Non-pigmented ciliary epithelial cell (primary cell): ENCODE measurements at places on chromosomes 4 and X.

DNA sequence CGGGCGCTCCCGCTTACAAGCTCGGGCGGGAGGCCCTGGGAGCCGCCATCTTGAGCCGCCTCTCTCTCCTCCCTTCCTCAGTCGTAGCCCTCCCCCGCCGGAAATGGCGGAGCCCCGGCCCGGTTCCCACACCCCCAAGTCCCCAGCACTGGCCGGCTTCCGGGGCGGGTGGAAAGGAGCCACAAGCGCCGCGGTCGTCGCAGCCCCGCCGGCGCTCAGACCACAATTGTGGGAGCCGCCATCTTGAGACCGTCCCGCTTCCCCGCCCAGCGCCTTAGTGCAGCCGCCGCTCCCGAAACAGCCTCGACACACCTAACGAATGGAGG lies 531 bp downstream of the HCFC1 start:
- DNase-seq, result no peak

GRCh38 chr4:100424376-100424775 lies 93.4 kb downstream of the EMCN start:
- no peak for DNase-seq

DNA sequence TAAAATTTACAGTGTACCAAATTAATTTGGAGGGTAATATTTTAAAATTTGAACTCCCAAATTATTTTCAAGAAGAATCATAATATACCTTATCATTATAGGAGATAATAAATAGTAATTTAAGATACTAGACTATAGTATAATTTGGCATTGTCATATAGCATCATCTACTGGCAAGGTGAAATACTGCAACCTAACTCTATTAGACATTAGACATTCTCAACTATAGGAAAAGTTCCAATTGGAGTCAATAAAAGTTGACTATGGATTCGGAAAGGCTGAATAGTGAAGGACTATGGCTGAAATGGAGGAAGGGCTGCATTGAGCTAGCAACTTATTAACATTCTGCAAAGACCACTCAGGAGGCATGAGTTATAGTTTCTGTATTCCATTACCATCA lies 113.0 kb downstream of the PRDM5 start:
- no peak for DNase-seq

DNA sequence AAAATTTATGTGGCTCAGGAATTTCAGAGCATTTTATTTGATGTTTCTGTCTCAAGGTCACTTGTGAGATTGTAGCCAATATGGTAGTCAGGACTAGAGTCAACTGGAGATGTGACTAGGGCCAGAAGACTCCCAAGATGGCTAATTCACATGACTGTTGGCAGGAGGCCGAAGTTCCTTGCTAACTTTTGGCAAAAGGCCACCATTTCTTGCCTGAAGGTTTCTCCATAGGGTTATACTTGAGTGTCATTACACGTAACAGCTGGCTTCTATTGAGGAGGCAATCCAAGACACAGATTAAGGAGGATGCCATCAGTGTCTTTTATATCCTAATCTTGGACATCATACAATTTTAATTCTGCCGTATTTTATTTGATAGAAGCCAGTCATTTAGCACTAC lies 162.3 kb upstream of the MAOA start:
- no peak for DNase-seq

GRCh38 chrX:23900220-23900797 lies 7.4 kb downstream of the APOO start:
- no peak for DNase-seq

GRCh38 chr4:4852591-4853362 lies 6.7 kb upstream of the MSX1 start:
- DNase-seq, result peak; percentile 20

GRCh38 chr4:158129694-158130093 lies 43.1 kb downstream of the GASK1B start:
- DNase-seq, result no peak

DNA sequence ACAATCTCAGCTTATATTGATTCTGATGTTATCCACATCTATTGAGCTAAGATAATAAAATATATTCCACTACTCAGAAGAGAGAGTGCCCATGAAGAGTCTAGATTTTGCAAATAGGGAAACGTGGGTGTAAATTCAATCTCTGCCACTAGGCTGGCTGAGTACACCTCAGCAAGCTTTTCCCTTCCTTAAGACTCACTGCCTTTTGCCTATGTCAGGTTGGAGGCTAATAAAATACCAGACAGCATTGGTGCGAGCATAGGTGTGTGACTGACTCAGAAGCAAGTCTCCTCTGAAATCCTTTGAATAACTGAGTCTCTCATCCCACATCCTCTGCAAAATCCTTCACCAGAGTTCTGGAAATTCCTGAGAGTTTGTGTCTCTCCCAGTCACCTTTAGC lies 405.4 kb upstream of the CPEB2 start:
- DNase-seq, result no peak

GRCh38 chr4:70915874-70916559 lies 13.8 kb downstream of the MOB1B start:
- DNase-seq, result no peak

- no peak for DNase-seq
Measured at GRCh38 chrX:21674430-21675186, 16.5 kb upstream of the KLHL34 start.

GRCh38 chrX:155891446-155892210 lies 10.5 kb downstream of the VAMP7 start:
- DNase-seq, result no peak

DNA sequence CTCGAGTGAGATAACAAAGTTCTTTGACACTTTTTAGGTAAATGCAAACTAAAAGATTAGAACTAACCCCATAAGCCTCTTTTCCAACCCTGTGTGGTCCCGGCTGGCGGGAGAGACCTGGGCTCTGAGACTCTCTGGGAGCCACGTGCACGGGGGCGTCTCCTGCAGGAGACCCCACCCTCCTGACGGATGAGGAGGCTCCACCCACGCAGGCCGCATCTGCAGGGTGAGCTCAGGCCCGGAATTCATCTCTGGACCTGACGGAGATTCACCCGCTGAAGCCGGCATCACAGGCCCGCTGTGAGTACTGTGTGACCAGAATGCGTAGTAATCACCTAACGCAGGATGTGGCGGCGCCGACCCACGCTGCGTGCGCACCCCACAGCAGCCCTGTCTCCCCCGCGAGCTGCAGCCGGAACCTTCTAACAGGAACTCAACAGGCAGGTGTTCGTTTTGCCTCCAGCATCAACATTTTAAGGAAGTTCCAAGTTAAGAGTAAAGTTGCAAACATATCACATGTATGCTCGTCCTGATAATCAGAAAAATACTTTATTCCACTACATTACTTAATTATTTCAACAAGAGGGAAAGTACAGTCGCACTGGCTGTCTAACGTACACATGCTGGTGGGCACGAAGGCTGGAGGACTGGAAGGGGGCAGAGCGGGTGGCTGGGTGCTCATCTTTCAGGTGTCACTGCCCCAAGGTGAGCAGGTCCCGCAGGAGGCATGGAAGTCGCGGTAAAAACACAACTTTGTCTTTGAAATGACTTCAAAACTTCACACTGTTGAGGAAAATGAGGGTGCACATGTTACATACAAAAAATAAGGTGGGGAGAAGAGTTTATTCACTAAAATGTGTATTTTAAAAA lies 44.5 kb downstream of the FGFRL1 start:
- no peak for DNase-seq

- no peak for DNase-seq
Measured at GRCh38 chr4:153142700-153143438, 61.4 kb upstream of the TRIM2 start.

GRCh38 chr4:186761393-186761792 lies 37.7 kb upstream of the FAT1 start:
- no peak for DNase-seq

DNA sequence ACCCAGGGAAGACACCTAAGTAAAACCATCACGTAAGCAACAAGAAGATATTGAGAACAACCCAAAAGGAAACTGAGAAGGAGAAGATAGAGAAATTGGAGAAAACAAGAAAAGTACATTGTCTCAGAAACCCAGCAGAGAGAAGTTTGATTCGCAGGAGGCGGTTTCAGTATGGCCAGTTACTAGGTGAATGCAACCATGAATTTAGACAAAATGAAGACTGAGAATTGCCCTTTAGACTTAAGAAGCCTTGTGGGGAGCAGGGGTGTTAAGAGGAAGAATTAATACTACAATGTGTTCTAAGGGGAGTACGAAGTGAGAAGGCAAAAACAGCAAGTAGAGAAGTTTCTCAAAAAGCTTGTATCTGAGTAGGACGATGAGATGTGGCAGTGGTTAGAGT lies 229.3 kb upstream of the NEIL3 start:
- DNase-seq, result no peak

DNA sequence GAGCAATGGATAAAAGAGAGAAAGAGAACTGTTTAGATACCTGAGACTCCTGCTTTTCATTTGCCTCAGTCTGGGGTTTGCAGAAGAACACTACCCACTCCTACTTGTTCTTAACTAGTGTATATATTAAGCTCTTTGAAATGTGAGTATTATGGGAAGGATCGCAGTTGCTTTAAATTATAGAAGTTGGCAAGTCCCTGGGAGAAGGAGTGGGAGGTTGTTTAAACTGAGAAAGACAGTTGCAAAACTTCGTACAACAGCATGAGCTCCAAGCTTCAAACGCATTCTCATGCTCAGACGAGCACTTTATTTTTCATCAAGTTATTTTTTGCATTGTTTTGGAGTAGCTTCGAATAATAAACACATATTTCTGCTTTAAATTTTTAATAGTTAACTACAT lies 88.1 kb upstream of the C1QTNF7 start:
- no peak for DNase-seq

DNA sequence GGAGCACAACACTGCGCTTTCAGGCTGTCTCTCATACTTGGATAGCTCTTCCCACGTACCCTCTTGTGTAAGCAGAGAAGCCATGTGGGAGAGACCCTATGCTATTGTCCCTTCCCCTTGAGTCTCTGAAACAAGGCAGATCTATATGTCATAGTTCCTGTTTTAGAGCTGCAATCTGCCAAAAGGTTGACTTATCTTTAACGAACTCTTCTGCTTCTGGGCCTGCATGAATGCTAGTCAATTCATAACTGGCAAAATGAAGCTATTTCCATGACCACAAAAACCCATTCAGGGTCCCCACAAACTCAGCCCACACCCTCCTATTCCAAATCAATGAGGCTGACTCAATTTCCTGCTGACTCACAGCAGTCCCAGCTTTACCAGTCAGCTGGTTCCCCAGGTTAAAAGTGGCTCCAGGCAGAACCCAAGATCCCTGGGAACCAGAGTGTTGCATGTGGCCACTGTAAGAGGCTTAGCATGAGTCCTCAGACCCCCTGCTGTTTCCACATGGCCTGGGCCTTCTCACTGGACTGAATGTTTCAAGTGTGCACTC lies 25.3 kb upstream of the SOD3 start:
- DNase-seq, result peak; percentile 81

- DNase-seq, result no peak
Measured at GRCh38 chrX:132226169-132226568, 6.9 kb upstream of the RAP2C start.

GRCh38 chr4:94506822-94507221 lies 55.1 kb downstream of the PDLIM5 start:
- no peak for DNase-seq

- no peak for DNase-seq
Measured at GRCh38 chrX:71996136-71996535, 85.5 kb downstream of the NHSL2 start.

DNA sequence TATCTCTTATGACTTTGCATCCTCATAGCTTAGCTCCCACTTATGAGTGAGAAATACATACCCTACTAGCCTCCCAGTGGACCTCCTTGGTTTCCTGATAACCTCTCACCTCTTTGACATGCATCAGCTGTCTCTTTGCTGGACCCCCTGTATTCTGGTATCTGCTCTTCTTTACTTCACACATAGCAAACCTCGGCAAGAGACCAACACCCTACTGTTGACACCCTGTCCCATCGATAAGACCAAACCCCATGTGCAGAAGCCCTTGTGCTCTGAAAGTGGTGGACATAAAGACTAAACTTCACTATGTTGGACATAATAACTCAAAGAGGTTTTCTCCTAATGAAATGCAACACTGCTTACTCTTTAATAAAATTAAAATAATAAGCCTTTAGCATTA lies 75.7 kb downstream of the RNF150 start:
- DNase-seq, result no peak

GRCh38 chr4:114519368-114519767 lies 79.2 kb upstream of the UGT8 start:
- no peak for DNase-seq

- no peak for DNase-seq
Measured at GRCh38 chrX:74507191-74507590, 85.9 kb downstream of the SLC16A2 start.

- no peak for DNase-seq
Measured at GRCh38 chr4:143377611-143378099, 41.0 kb downstream of the GAB1 start.

- DNase-seq, result no peak
Measured at GRCh38 chr4:171813526-171814250, 484 bp downstream of the GALNTL6 start.

DNA sequence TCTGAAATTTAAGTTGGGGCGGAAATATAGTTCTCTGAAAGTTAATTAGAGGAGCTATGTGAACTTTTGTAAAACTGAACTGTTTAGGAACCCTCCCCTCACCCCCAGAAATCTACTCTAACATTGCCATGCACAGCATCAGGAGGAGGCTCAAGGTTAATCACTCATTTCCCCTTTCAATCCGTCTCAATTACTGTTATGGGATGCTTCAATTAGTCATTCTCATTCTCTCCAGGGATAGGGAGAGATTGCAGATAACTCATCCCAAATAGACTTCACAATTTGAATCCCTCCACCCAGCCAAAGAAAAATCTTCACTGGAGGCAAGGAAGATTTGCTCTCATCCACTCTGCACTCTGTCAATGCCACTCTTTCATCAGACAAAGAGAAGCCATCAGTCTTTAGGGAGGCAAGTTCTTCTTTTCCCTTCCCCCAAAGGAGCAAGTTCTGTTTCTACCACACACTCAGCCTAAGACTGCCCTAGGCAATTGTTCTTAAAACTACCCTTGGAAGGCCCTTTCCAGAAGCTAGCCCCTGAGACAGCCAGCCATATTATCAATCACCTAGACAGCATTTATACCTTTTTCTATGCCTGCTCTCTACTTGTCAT lies 140.4 kb downstream of the SLC10A7 start:
- no peak for DNase-seq

DNA sequence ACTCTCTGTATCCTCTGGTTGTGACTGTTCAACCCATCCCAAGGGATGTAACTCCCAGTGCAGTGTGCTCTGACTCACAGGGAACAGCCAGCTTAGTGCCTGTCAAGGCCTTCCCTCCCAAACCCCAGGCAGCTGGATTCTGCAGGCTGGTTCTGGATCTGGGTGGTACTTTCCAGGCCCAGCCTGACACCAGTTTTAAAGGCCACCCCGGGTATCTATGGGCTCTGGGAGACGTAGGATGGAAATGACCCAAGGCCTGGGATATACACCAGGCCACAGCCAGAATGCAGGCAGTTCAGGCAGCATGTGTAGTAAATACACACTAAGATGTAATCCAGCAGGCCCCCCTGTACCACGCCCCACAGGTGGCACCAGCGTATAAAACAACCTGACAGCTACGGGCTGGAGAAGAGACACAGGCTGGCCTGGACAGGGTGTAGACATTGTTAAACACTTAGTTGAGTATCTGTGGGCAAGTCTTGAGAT lies 64.2 kb downstream of the SPINK2 start:
- no peak for DNase-seq

- DNase-seq, result no peak
Measured at GRCh38 chr4:71020611-71021010, 27.2 kb downstream of the DCK start.

GRCh38 chr4:165508372-165509120 lies 129.7 kb downstream of the CPE start:
- no peak for DNase-seq
